ENCODE measurements at places on chromosomes 11 and 22.

DNA sequence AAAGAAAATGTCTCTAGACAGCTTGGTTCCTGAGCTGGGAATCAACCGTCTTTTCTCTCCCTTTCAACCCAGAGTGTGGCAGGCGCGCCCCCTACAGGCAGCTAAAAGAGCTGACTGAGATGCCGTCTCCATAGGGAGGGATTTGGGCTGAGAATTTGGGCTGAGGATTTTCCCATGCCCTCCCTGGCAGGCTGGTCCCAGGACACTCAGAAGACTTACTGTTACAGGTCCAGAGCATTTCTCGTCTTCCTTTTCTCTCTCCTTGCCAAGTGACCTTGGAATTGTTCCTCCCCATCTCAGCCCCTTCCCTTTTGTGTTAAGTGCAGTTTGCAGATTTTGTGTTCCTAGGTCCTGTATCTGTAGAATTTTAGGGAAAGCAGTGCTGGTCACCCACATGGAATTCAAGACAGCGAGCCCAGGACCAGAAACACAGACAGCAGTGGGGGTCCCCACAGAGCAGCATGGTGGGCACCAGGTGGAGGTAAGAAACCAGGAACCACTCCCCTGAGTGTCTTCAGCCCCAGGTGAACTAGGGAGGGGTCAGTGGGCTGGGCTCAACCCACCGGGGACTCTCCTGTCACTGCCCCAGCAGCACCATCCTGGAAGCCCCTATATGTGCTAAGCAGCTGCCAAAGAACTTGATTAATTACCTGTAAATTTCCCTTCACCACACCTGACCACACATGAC lies 9.9 kb upstream of the IGLL5 start:
- DNase-seq, result peak; percentile 62

GRCh38 chr22:47310601-47311000 lies 548.2 kb downstream of the TBC1D22A start:
- DNase-seq, result no peak

DNA sequence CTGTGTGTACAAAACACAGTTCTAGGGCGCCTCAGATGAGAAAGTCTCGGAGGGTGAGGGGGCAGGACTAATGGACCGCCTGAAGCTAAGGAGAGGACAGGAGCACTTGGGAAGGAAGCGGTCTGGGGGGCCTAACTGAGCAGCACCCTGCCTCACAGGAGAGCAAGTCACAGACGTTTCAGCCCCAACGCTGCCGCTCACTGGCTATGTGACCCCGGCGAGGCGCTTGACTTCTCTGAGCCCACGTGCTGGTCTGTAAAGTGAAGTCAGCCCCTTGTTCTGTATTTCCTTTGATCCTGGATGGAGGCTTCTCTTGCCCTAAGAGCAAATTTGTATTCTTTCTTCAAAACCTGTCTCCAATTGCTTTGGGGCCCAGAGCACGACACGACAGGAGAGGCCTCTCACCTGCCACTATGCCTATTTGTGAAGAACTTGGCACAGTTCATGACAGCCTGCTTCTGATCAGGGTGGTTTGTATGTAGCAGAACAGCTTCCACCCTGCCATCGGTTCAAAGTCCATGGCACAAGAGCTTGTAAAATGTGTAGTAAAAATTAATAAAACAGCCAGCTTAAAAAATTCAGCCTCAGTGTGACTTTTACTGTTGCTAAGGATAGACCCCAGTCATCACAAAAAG lies 59.1 kb downstream of the WNT11 start:
- DNase-seq, result no peak

DNA sequence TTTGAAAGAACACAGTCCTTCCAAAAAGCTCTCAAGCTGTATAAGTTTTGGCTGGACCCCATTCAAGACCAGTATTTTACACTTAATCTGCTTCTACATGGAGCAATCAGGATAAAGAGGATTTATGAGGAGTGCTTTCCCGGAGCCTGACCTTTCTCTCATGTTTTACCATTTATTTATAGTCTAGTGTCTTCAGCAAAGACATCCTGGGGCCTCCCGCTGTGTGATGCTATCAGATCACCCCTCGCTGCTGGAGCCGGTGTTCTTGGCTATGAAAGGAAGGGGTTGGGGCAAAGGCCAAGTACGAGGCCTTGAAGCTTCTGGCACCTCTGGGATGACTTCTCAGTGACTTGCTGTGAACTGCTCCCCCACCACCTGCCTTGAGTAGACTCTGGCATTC lies 189.6 kb downstream of the ADAMTS15 start:
- no peak for DNase-seq

GRCh38 chr22:31055117-31055634 lies 25.9 kb upstream of the SMTN start:
- DNase-seq, result no peak

DNA sequence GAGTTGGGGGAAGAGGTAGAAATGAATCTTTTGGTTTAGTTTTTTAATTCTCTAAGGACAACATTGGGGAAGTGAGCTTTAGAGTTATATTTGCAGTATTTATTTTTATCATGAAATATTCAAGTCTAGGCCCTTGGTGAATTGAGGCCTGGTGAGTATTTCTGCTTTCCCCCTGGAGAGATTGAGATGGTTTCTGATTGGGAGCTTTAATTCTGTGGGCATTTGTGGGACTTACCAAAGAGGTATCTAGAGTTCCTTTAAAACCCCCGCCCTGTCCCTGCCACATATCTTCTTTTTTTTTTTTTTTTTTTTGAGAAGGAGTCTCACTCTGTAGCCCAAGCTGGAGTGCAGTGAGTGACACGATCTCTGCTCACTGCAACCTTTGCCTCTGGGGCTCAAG lies 9.6 kb downstream of the ACO2 start:
- no peak for DNase-seq

DNA sequence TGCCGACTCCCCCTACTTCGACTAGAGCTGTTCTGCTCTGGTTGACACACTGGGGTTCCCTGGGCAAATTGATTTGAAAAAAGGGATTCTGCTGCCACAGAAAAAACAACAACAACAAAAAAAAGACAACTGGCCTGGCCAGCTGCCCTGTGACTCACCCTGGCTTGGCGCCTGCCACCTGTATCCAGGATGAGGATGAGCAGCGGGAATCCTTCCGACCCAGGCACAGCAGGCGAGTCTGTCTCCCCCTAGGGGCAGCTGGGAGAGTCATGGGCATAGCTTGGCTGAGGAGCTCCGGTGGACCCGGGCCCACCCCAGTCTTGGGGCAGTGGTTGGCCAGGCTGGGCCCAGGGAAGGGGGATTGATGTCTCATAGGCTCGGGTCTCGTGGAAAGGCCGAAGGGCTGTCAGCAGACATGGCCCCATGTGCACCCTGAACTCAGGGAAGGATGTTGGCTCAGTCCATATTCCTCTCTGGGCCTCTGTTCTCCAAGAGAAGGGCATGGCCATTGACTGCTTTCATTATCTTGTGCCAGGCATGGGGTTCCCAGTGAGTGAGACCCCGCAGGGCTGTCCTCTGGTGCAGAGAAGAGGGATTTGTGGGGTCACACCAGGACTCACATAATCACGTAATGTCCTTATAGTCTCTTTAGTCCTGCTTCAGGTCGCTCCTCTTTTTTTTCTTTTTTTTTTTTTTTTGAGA lies 10.4 kb upstream of the SUN2 start:
- DNase-seq, result no peak

DNA sequence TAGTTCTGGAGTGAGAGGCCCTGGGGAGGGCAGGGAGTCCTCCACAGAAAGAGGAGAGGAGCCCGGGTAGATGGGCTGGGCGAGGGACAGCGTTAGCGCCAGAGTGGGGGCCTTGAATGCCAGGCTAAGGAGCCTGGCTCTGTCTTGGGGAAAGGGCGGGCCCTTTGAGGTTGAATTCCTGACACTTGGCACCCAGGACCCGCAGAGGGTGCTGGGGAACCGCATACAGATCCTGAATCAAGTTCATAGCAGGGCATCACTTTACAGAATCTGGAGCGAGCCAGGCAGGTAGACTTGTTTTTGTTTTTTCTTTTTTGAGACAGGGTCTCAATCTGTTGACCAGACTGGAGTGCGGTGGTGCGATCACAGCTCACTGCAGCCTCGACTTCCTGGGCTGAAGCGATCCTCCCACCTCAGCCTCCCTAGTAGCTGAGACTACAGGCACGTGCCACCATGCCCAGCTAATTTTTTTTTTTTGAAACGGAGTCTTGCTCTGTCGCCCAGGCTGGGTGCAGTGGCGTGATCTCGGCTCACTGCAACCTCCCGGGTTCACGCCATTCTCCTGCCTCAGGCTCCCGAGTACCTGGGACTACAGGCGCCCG lies 6.1 kb downstream of the CARNS1 start:
- no peak for DNase-seq

GRCh38 chr11:121472312-121472711 lies 19.5 kb upstream of the SORL1-AS1 start:
- DNase-seq, result no peak

- DNase-seq, result no peak
Measured at GRCh38 chr22:28208036-28208435, 289.0 kb upstream of the PITPNB start.

DNA sequence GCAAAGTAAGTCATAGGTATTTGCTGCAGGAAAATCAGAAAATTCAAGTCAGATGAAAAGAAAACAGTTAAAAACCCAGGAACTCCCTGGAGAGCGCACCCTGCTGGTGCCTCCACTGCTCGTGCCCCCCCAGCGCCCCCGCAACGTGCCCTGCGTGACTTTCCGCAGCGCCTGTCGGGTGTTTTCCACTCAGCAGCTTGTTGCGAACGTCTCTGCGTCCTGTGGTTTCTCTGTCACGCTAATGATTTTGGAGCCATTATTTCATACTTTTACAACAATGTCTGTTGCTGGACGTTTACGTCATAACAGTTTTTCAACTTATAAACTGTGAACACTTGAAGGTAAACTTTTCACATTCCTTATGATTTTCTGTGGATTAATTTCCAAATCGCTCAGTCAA lies 5.0 kb downstream of the CRELD2 start:
- DNase-seq, result no peak

DNA sequence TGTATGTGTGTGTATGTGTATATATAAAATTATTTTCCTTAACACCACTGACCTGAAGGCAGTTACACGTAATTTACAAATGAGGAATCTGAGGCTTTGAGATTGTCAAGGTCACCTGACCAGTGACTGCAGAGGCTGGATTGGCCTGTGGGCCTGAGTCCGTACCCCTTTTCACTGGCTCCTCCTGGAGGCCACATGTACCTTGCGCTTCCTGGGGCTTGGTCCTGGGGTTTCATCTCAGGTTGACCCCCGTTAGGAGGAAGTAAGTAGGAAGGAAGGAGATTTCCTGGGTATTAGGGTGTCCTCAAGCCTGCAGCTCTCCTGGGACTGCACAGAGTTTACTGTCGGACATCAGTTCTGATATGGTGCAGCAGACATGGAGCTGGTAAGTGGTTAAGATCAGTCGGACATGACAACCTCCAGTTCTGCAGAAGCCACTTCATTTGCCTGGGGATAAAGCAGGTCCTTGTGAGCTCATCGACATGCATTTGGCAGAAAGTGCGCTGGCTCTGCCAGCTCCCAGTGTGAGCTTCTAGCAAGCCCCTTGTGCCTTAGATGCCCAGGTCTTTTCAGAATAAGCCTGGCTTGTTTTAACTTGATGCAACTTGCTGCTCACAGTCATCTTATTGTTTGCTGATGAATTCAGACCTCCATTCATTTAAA lies 36.6 kb downstream of the ST3GAL4 start:
- no peak for DNase-seq

DNA sequence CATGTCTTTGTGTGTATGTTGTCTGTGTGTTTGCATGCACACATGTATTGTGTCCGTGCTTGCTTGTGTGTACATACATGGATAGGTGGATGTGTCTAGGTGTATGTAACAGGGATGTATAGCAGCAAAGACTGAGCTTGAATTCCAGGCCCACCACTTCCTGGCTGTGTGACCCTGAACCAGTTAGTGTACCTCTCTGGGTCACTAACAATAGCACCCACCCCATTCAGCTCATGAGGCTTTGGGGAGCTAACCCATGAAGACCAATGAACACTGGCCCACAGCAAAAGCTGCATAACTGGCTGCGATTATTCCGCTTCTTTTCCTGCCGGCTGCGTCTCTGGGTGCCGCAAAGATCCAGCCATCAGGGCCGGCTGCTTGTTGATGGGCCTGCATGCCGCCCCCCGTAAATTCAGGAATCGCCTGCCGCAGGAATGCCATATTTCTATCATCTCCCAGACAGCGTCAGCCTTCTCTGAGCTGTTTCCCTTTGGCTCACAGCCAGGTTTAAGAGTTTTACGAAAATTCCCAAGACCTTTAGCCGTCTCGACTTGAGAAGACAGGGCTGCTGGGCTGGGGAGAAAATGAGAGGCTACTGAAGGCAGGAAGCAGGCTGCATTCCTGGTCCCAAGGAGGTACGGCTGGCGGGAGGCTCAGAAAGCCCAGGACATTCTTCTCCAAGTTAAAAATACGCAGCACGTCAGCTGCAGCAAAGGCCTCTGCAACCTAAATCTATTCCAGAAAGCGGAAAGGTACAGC lies 224.6 kb downstream of the MN1 start:
- DNase-seq, result no peak

DNA sequence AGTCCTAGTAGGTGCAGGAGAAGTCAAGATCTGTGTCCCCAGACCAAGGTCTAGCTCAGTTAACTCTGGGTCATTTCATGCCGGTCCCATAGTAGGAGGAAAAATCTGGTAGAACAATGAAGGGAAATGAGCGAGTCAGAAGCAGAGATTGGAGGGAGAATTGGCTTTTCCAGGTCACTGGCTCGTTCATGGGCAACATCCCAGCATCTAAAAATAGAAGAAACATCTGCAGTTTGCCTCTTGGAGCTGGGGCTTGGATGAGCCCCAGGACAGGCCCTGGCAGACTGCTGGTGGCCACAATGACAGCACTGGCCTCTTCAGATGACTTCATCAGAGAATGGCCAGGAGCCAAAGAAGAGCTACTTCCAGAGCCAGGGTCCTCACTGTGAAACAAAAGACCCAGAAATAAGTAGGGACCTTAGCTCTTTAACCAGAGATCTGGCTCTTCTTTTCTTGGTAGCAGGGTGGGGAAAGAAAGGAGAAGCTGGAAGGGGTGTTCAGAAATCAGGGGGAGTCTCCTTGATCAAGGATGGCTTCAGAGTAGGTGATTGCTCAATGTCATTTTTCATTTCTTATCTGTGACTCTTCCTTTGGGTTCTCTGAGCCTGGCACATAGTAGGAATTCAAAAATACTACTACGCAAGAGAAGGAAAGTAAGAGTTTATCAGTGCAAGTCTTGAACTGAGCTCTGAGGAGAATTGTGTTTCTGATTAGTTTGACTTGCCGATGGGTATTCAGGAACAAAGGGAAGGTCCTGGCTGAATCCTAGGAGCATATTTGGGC lies 102.6 kb downstream of the TMPRSS5 start:
- no peak for DNase-seq
